ENCODE measurements at places on chromosomes 1 and 21.
A peak's percentile ranks its signal among the peaks of the same experiment; 100 is the strongest.

DNA sequence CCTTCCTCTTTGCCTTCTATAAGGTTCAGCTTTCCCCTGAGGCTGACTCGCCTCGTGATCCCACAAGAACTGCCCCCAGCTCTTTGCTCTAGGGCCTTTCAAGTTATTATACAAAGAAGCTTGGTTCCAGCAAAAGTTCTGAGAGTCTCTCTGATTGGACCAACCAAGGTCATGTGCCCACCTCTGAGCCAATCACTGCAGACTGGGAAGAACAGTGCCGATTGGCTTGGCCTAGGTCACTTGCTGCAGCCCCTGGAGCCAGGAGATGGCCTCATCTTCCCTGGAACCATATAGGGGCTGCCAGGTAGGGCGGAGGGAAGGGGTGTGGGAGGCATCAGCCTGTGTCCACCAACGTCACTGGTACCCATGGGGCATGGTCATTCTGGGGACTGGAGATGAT is 22.8 kb downstream of the TAS1R2 start:
- no peak for DNase-seq

DNA sequence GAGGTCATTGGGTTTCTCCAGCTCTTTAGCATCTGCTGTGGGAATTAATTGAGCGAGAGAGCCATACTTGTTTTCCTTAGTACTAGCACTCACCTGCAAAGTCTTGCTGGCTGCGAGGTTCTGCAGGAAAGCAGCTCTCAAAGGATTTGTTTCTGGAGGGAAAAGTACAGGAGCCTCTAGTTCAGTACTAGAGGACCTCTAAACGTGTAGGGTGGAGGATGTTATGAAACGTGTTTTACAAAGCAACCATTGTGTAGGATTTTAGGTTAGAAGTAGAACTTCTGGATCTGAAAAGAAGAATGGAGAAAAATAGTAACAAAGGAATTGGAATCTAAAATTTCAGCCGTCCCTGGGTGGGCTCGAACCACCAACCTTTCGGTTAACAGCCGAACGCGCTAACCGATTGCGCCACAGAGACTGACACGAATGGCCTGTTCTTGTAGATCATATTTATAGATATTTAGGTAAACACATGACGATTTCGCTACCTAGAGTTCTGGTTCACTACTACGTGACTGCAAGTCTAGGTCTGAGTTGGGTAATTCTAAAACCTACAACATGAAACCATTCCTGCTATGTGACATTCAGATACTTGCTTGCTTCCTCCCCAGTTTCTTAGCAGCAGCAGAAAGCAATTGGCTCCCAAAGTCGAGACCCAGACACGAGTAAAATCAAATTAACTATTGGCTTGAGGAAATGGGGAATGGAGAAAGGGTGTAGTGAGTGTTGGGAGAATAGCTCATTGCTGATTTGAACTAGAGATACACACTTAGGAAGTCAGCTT is 60.2 kb upstream of the CFAP126 start:
- DNase-seq: no peak

DNA sequence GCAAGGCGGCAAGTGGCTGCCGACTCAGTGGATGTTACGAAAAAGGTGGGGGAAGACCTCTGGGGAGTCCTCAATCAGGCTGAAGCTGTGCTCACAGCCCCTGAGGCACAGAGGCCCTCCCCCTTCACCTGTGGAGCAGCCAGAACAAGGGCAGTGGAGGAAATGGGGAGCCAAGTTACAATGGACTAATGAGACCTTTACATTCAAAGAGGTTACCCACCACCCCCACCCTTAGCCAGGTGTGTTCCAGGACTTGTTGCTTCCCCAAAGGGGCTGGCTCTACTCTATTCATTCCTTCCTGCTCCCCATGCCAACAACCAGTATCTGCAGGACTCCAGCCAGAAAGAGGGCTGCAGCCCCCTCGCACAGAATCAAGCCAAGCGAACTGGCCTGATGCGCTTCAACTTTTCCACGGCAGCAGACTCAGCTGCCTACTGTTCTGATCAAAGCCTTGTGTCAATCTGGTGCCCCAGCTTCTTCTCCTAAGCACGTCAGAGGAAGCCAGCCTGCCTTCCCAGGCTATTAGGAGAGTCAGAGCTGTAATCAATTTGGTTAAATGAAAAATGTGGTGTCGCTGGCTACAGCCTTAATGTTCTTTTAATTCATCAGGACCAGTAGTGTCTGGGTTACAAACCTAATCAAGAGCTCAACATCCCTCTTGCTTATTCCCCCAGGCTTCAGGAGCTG is 1.8 kb upstream of the SYT2 start:
- no peak for DNase-seq

DNA sequence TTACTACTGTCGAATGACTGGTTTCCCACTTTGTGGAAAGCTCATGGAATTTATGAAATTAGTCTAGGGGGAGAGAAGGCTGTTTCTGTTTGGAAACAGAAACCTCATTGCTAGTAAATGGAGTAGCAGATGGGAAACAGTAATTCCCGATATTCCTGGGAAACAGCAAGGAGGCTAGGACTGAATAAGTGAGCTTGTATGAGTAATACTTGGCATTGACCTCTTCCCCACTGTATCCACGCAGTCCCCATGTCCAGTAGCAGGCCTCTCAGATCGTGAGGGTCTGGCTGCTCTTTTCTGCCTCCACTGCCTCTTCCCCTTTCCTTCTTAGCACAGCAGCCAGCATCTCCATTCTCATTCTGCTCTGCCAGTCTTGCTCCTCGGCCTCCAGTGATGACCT is 75.5 kb downstream of the PRDM2 start:
- DNase-seq: no peak

GRCh38 chr1:173861731-173862145 is 6.1 kb downstream of the GAS5 start:
- DNase-seq: no peak

DNA sequence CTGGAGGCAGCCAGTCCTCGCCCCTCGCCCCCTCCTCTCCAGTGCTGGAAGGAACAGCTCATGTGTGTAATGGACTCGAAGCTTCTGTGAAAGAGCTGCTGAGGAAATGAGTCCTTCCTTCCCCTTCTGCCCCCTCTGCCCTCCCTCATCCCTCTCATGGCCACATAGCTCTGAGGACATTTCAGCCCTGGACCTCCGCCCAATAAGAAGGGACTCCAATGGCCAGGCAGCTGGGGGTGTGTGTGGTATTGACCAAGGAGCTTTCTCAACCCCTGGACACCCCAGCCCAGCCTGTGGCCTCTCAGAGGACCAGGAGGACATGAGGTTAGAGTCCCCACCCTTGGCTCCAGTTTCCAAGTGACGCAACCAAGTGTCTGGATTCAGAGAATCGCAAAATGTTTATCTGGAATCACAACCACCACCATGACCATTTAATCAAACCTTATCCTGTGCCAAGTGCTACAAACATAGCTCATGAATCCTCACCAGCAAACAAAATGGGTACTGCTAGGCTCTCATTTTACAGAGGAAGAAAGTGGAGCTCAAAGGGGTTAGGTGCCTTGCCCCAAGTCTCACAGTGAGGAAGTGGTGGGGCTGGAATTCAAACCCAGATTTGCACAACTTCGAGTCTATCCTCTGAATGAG is 47.8 kb upstream of the ECE1 start:
- no peak for DNase-seq

- no peak for DNase-seq
These were observed 157.4 kb upstream of the L1TD1 start for GRCh38 chr1:62037274-62037673.

- DNase-seq: no peak
These were observed 79.6 kb downstream of the PLXNA2 start for GRCh38 chr1:208164609-208165008.

DNA sequence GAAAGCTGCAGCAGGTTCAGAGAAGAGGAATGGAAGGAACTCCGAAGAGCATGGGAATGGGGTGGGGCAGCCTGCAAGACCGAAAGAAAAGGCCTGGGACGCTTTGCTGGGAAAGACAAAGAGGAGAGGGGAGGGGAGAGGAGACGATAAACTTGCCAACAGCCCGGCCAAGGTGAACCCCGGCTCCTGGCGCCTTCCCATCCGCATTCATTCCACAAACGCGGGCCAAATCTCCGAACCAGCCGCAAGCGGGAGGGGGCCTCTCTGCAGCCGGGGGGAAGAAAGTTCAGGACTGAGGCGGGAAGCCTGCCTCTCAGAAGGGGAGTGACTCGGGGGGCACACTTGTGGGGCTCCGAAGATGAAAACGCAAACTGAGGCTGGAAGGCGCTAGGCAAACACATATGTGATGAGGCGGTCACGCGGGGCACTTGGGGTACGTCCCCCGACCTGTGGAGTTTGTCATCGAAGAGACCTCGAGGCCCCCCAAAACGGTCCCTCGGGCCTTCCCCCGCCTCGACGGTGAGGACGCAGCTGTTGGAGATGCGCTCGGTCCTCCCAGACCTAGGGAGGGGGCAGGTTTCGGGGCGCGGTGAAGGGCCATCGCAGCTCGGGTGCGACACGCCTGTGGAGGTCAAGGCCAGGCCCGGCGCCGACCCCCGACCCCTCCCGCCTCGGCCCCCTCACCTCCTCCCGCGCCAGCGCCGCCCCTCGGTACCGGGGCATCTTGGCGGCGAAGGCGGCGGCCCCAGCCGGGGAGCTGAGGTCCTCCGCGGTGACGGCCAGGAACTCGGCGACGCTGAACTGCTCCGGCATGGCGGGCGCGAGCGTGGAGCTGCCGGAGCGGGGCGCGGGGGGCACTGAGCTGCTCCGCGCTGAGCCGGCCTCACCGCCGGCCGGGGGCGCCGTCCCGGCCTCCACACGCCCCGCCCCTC is at the start of gene ASAP3:
Gene ASAP3, minus strand, starts transcription at position 859 of the 932 bp plus-strand sequence. Its CDS starts 46 bp downstream, at position 813.
- DNase-seq: peak; percentile 6

DNA sequence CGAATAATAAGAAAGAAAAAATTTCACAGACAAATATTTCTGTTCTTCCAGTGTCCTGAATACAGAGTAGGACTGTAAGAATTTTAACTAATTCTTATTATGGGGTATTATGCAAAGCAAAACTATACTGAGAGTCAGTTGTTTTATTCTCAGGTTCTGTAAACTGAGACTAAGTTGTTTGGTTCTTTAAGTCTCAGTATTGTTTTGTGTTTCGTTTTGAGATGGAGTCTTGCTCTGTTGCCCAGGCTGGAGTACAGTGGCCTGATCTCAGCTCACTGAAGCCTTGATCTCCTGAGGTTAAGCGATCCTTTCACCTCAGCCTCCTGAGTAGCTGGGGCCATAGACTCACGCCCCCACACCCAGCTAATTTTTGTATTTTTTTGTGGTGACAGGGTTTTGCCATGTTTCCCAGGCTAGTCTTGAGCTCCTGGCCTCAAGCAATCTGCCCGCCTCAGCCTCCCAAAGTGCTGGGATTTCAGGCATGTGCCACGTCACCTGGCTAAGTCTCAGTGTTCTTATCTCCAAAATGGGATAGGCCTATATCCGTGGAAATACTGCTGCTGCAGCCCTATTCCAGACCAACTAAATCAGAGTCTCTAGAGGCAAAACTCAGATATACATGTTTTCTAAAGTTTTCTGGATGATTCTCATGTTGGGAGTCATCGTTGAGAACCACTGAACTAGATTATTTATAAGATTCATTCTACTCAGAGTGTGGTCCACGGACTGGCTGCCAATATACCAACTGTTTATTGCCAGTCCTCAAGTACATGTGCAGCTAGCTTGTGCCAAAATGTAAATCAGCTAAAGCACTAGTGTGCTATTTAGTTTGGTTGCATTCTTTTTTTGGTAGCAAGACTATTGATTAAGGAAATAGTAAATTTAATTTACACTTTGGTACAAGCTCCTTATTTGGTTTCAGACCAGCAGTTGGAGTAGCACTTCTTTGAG is 116.6 kb downstream of the HS2ST1 start:
- DNase-seq: no peak

DNA sequence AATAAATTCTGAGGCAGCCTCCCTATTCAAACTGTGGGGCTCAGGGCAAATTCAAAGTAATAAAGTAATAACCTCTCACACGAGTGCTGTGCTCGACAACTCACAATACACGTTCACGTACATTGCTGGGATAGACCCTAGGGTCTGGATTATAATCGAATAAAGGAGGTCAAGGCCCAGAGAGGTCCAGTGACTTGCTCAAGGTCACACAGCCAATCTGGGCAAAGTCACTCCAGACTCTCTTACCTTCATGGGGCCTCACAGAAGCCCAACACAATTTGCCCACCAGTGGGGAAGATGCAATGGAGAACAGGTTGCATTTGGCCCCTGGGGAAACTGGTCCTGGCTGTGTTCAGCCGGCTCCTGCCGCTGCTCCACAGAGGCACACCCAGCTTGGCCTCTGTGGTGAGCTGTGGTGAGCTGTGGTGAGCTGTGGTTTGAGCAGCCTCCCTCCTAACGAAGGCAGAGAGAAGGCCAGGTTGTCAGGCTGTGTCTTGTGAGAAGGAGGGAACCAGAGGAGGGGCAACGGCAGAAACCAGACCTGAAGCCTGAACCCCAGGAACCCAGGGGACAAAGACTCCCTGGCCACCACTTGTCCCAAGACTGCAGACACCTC is 35.1 kb downstream of the NUAK2 start:
- no peak for DNase-seq

DNA sequence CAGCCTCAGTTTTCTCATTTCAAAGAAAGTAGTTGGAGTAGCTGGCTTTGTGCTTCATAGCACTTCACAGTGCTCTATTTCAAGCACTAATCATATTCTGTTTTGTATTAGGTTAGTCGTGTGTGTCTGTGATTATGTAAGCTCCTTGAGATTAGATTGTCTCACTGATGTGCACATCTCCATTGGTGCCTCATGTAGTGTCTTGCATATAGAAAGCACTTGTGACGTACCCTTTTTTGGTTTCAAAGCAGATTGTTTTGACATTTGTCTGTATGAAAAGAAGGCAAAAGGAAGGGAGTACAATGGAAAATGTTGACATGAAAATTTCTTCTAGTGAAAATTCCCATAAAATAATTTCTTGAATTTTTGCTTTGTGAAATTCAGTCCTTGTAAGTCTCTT is 13.9 kb downstream of the BTBD8 start:
- no peak for DNase-seq

GRCh38 chr1:23581219-23581618 is 21.9 kb upstream of the ID3 start:
- no peak for DNase-seq

GRCh38 chr21:34836103-34836932 is 167.5 kb downstream of the CLIC6 start:
- DNase-seq: no peak

DNA sequence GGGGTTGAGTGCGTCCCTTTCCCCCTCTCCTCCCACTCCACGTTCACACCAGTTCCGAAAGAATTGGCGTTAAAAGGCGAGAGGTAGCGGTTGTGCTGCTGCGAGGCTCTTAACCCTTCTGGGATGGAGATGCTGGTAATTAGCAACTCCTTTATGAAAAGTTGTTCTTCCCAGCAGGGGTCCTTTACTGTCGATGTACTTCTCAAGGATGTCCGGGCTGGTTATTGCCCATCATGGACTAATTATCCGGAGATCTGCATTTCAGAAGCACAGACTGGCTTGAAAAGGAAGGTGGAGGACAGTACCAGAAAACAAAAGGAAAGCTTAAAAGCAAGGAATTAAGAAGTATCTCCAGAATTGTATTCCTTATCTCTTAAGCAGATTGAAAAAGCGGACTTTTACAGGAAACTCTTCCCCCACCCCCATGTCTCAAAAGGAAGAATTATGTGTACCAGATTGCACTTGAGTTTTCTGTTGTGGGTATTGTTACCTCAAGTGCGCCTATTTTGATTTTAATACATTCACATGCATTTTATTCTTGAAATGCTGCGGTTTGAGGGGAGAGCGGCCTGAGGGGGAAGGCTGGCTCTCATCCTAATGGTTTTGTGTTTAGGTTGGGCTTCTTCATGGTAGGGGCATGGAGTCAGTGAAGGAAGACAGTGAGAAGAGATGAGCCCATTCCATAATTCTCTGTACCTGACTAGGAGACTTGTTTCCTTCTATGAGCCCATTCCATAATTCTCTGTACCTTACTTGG is 1.5 kb downstream of the AK4 start:
- no peak for DNase-seq

- no peak for DNase-seq
These were observed 23.7 kb upstream of the PLCH2 start for GRCh38 chr1:2452201-2452931.
